Foreskin fibroblast (primary cell): ENCODE measurements at places on chromosomes 5 and 9.

- no peak for DNase-seq
Measured at GRCh38 chr5:76547242-76547890, 75.8 kb downstream of the F2RL2 start.

GRCh38 chr9:90001747-90002146 is 396.9 kb downstream of the GADD45G start:
- no peak for DNase-seq

DNA sequence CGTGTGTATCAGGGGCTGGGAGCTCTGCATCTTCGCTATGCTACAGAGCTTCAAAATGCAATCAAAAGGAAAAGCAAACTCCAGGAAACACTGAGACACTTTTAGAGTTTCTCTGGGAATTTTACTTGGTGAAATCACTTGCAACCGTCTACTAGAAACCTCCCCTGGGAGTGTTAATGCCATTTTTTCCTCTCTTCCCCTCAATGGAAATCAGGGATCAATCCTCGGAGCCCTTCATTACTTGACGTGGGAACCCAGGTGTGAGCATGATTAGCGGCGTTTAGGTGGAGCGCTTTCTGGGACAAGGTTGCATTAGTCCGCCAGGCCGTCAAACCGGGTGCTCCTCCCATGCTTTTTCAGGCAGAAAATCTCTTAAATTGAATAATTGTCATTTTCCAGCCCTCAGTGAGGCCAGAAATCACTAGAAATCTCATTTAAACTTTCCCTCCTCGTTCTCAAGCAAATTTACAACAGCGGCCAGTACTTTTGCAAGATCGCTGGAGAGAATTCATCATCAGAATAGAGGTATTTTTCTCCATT is 191.3 kb downstream of the IRX1 start:
- DNase-seq: no peak

DNA sequence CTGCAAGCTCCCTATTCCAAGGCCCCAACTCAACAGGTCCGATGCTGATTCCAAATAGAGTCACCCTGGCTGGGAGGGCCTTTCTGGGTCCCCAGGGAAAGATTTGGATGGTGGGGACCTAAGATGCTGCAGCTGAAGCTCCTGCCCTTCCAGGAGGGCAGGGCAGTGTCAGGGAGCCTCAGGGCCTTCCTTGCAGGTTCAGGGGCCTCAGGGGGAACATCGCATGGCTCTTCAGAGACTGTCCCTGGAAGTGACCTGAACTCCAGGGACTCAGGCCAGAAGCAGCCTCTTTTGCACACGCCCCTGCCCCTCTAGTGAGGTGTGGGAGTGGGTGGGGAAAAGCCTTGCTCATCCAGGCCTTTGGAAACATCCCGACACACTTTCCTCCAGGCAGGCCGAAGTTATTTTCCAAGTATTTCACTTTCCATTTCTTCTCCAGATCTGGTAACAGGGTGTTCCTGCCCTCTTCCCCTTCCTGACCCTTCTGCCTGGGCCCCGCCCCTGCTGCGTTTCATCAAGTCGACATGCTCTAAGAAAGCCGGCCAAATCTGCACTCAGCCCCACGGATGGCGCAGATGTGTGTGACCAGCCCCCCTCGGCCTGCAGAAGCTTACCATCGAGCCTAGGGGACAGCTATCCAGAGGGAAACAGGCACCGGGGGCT is 159.5 kb downstream of the FGF18 start:
- DNase-seq: no peak

- peak; percentile 82 for DNase-seq
Measured at GRCh38 chr5:33257807-33258429, 182.8 kb upstream of the TARS1 start.

GRCh38 chr9:83472764-83473163 is 65.4 kb downstream of the FRMD3 start:
- DNase-seq: peak; percentile 18

DNA sequence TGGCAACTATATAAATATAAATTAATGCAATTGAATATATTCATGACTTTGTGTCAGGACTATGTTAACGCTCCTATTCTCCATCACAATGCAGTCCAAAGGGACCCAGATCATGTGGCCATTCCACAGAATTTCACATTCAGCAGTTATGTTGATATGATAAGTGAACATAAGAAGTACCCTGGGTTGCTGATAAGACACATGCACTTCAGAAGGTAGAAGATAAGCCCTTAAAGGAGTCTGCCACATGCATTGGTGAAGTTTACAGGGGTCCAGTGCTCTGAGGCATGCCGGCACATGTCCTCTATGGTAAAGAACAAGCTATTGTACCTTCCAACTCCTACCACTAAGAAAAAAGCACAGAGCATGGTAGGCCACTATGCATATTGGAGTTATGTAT is 76.4 kb downstream of the PHAX start:
- no peak for DNase-seq

- DNase-seq: no peak
Measured at GRCh38 chr5:10304932-10305331, 2.8 kb downstream of the CMBL start.

DNA sequence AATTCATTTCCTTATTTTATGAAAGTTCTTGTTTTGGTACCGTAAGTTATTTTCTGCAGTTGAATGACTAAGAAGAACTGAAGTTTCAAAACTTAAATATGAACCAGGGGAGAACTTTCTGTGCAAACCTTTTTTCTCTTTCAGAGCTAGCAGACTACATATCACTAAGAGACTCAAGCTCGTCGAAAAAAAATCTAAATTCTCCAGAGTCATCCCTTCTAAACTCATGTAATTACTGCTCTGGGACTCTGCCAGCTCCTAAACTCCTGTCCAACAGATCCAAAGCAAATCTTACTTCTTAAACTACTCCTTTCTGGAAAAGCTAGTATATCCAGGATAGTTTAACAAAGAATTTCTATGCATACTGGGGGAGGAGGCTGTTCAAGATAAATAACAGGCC is 87.0 kb upstream of the NR5A1 start:
- DNase-seq: no peak

DNA sequence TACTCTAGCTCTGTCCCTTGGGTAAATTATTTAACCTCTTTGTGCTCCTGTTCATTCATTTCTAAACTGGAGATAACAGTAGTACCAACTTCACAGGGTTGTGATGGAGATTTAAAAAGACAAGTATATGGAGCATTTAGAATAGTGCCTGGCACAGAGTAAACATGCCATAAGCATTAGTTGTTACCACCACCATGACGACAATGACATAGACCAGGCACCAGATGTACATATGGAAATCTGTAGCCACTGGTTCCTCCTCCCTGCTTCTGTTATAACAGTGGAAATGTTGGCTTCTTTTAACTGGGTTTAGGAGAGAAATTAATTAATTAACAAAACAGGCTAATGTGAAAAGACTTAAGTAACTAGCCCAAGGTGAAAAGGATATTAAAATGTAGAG is 217.5 kb downstream of the DENND1A start:
- peak; percentile 71 for DNase-seq

GRCh38 chr5:54930736-54931135 is 54.7 kb downstream of the ESM1 start:
- no peak for DNase-seq

- DNase-seq: no peak
Measured at GRCh38 chr9:93967020-93967803, 12.1 kb upstream of the BARX1 start.

DNA sequence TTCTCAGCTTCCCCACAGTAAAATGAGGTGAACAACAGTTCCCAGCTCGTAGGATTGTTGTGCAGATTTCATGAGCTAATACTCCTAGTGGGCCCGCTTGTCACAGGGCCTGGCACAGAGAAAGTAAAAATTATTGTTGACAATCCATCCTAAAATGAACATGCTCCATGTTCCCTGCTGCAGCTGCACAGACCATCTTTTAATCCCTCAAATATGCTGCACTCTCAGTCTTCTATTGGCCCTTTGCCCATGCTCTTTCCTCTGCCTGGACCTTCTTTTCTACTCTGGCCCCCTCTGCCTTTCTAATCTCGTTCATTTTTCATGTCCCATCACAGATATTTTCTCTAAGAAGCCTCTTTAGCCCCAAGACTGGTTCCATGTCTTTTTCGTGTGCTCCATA is 117.7 kb upstream of the NR3C1 start:
- DNase-seq: no peak

DNA sequence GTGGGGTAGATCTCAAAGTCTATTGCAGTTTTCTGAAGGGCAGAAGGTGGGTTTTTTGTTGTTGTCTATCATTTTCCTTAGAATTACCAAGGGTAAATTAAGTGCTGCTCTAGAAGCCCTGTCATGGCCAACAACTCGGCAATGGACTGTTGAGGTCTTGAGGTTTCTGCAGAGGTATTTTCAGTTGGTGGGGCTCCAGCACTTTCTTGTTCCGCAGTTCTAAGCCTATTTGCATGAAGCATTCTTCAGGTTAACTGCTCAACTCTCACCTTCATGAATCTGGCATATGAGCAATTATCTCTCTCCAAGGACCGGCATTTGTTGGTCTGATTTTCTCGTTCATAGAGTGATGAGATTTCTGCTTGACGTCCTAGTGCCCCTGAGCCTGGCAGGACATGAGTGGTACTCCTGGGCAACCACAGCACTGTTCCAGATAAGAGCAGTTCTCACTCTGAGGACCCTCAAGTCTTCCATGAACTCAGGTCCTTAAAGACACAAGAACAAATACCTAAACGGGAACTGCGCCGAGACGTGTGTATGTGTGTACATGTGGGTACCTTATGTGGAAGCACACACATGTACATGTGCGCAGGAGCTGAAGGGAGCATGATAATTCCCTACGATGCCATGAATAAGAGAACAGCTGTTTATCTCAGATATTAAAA is 544.5 kb downstream of the CSNK1G3 start:
- no peak for DNase-seq

- no peak for DNase-seq
Measured at GRCh38 chr9:93082841-93083411, 13.1 kb upstream of the CARD19 start.

- DNase-seq: no peak
Measured at GRCh38 chr9:126228111-126228780, 98.4 kb upstream of the MVB12B start.

- no peak for DNase-seq
Measured at GRCh38 chr9:125536776-125537175, 170.2 kb downstream of the MAPKAP1 start.

- DNase-seq: no peak
Measured at GRCh38 chr9:99305820-99306811, 84.0 kb downstream of the SEC61B start.

GRCh38 chr9:105405514-105406131 is 42.2 kb upstream of the FSD1L start:
- peak; percentile 35 for DNase-seq
